ENCODE measurements at places on chromosomes 5 and 9. TPM values are rescaled to one million over a fixed set of nuclear protein-coding genes. Genes with fewer than 3 reads are reported as not detected.

Gene LRRC19
- not detected for total RNA-seq

Gene ZNF658
- 4.8 TPM for total RNA-seq

Gene CNTFR
- total RNA-seq = 2.3 TPM

Gene PCDHA12
- total RNA-seq = 13.7 TPM

Gene EGFLAM
- total RNA-seq = 0.69 TPM

Gene SPATA31C1
- total RNA-seq = not detected

Gene KCNN2
- 2.0 TPM for total RNA-seq

Gene C9
- total RNA-seq = not detected

Gene PCDHGA2
- 0.72 TPM for total RNA-seq

Gene IL4
- total RNA-seq = not detected

Gene C1QTNF3
- total RNA-seq = 9.6 TPM

Gene TGFBI
- total RNA-seq = 3.8 TPM

Gene OR1J2
- not detected for total RNA-seq

Gene MAP3K1
- 24.3 TPM for total RNA-seq

Gene PHF24
- total RNA-seq = 0.29 TPM

Gene EPB41L4B
- total RNA-seq = 7.8 TPM

Gene FAM153A
- total RNA-seq = 0.55 TPM

Gene TEK
- total RNA-seq = not detected

Gene RNF183
- total RNA-seq = 0.44 TPM

Gene PCDHA2
- 5.6 TPM for total RNA-seq

Gene ADRA1B
- total RNA-seq = 0.57 TPM

Gene PCDHA10
- 18.3 TPM for total RNA-seq

Gene GRM6
- total RNA-seq = not detected

Gene TAF11L10
- total RNA-seq = not detected

Gene SPATA31A3
- not detected for total RNA-seq

Gene PCDHAC1
- 7.7 TPM for total RNA-seq

Gene FOXD4
- total RNA-seq = 0.50 TPM

All from progenitor cell of endocrine pancreas (in vitro differentiated cells).